Natural killer cell (primary cell): ENCODE measurements at places on chromosomes 16 and 17. TPM values are rescaled to one million over a fixed set of nuclear protein-coding genes. Genes with fewer than 3 reads are reported as not detected.
A peak's percentile ranks its signal among the peaks of the same experiment; 100 is the strongest.

GRCh38 chr16:67025210-67025550 lies 3.8 kb upstream of the CBFB start:
- no peak overlapping the region for H3K4me3 ChIP-seq
- H3K4me1 ChIP-seq = peaks cover 11% of the 10 kb centered on the region
- H3K36me3 ChIP-seq = no peaks in the 10 kb centered on the region
- no peaks in the 10 kb centered on the region for H3K27me3 ChIP-seq
- no peak for DNase-seq

GRCh38 chr16:88616320-88616719 lies 22.1 kb upstream of the IL17C start:
- peaks cover 32% of the 10 kb centered on the region for H3K4me1 ChIP-seq
- H3K27ac ChIP-seq = no peak overlapping the region
- H3K4me3 ChIP-seq = no peak overlapping the region
- no peaks in the 10 kb centered on the region for H3K27me3 ChIP-seq
- peaks cover 20% of the 10 kb centered on the region for H3K36me3 ChIP-seq

- no peak overlapping the region for H3K27ac ChIP-seq
- no peaks in the 10 kb centered on the region for H3K36me3 ChIP-seq
- H3K4me1 ChIP-seq = peaks cover 34% of the 10 kb centered on the region
- no peak for DNase-seq
- H3K4me3 ChIP-seq = no peak overlapping the region
These were observed 2.4 kb downstream of the CCDC42 start for GRCh38 chr17:8742274-8742673.

DNA sequence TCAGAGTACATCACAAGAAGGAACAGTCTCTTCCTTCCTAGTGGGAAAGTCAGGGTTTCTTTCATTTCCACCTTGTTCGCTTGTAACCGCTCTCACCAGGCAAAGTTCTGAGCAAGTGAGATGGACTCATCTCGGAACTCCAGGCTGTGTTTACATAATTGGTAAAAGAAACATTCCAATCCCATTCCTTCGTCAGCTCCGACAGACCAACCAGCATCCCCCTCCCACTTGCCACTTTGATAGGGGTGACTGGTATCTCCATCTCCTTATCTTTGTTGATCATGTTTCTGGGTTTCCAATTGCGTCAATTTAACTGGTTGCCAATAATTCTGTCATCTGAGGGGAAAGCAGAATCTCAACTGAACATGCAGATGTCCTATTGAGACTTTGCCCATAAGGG lies 36.8 kb upstream of the LYRM9 start:
- H3K27ac ChIP-seq = no peak overlapping the region
- no peak for DNase-seq
- H3K4me1 ChIP-seq = no peaks in the 10 kb centered on the region
- no peak overlapping the region for H3K4me3 ChIP-seq
- no peaks in the 10 kb centered on the region for H3K27me3 ChIP-seq

GRCh38 chr17:45364531-45365390 lies 47.9 kb upstream of the MAP3K14 start:
- no peaks in the 10 kb centered on the region for H3K36me3 ChIP-seq
- H3K27ac ChIP-seq = no peak overlapping the region
- no peak for DNase-seq

DNA sequence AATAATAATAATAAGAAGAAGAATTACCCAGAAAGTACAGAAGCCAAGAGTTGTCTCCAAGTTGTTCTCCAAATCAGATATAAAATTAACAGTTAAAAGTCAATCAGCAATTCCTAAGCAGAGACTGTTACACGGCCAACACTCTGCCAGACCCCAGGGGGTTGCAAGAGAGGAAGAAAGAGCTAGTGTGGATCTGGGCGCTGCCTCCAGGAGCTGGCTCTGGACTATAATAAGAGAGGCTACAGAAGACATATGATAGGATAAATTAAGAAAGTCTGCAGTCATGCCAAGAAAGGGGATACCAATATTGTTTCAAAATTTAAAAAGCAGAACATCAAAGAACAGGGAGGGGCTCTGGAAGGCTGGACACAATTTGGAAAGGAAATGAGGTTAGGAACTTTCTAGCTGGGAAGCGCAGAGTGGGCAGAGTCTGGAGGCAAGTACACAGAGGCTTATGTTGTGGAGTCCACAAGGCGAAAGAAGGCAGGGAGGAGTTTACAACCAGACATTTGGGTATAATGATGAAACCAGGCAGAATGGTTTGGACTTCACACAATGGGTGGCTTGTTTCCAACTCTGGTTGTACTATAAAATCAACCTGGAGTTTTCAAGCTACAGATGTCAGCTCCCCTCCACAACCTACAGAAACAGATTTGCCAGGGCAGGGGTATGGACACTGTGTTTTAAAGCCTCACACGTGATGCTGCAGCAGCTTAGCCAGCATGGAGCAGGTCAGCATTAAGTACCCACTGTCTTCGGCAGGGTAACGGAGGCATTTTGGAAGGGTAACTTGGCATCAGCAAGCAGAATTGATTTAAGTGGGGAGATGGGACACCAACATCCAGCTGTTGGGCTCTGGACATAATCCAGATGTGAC lies 49.4 kb downstream of the SLC39A11 start:
- H3K36me3 ChIP-seq = no peaks in the 10 kb centered on the region
- H3K27me3 ChIP-seq = no peaks in the 10 kb centered on the region
- no peaks in the 10 kb centered on the region for H3K4me1 ChIP-seq
- no peak overlapping the region for H3K27ac ChIP-seq
- H3K4me3 ChIP-seq = no peak overlapping the region

- peaks cover 24% of the 10 kb centered on the region for H3K4me1 ChIP-seq
- peak; percentile 47 for DNase-seq
- peak overlapping the region; percentile 58 for H3K4me3 ChIP-seq
- peaks cover 10% of the 10 kb centered on the region for H3K36me3 ChIP-seq
- no peaks in the 10 kb centered on the region for H3K27me3 ChIP-seq
- peak overlapping the region; percentile 12 for H3K27ac ChIP-seq
These were observed 13.0 kb downstream of the SARM1 start for GRCh38 chr17:28384281-28385036.

- peaks cover 17% of the 10 kb centered on the region for H3K4me1 ChIP-seq
- no peaks in the 10 kb centered on the region for H3K27me3 ChIP-seq
These were observed 32.0 kb upstream of the CIBAR2 start for GRCh38 chr16:85144026-85144915.

DNA sequence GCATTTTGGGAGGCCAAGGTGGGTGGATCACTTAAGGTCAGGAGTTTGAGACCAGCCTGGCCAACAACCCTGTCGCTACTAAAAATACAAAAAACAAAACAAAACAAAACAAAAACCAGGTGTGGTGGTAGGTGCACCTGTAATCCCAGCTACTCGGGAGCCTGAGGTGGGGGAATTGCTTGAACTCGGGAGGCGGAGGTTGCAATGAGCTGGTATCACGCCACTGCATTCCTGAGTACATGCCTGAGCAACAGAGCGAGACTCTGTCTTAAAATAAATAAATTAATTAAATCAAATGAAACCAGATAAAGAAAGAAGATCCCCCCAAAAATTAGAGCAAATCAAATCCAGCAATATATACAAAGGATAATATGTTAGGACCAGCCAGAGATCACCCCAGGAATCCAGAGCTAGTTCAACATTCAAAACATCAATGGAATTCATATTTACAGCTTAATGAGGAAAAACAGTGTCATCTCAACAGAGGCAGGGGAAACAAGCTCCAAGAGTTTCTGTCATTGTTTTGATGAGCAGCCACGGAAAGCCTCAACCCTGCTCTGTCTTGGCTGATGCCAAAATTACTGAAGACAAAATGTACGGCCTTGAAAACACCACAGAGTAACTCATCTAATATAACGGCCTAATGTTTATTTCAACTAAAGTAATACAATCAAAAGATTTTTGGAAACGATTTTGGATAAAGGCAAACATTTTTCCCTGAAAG lies 3.7 kb downstream of the PEMT start:
- H3K27me3 ChIP-seq = no peaks in the 10 kb centered on the region
- H3K27ac ChIP-seq = no peak overlapping the region
- no peaks in the 10 kb centered on the region for H3K36me3 ChIP-seq
- H3K4me1 ChIP-seq = peaks cover 19% of the 10 kb centered on the region

GRCh38 chr17:841313-841712 lies 59.2 kb downstream of the MRM3 start:
- DNase-seq = no peak
- H3K4me3 ChIP-seq = no peak overlapping the region
- no peak overlapping the region for H3K27ac ChIP-seq
- peaks cover 5% of the 10 kb centered on the region for H3K27me3 ChIP-seq
- no peaks in the 10 kb centered on the region for H3K36me3 ChIP-seq

DNA sequence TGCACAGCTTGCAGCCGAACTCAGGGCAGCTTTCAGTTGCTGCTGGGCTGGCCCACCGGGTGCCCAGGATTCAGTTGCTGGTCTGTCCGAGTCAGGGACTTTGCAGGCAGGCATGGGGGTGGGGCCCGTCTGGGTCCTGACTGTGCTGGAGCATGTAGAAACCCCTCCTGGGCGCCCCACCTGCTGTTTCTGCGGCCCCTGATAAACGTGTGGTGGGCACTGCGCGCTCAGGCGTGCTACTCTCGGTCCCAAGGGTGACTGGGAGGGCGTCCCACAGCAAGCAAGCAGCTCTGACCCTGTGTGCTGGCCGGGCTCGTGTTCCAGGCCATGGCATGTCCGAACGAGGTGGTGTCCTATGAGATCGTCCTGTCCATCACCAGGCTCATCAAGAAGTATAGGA lies 12.6 kb downstream of the TSC2 start:
- H3K27me3 ChIP-seq = no peaks in the 10 kb centered on the region
- H3K4me1 ChIP-seq = peaks cover 2% of the 10 kb centered on the region
- no peak for DNase-seq
- no peak overlapping the region for H3K27ac ChIP-seq
- H3K36me3 ChIP-seq = peaks cover 31% of the 10 kb centered on the region

- DNase-seq = peak; percentile 8
- no peak overlapping the region for H3K4me3 ChIP-seq
- H3K36me3 ChIP-seq = no peaks in the 10 kb centered on the region
These were observed 1.6 kb upstream of the SMARCD2 start for GRCh38 chr17:63843910-63844677.

DNA sequence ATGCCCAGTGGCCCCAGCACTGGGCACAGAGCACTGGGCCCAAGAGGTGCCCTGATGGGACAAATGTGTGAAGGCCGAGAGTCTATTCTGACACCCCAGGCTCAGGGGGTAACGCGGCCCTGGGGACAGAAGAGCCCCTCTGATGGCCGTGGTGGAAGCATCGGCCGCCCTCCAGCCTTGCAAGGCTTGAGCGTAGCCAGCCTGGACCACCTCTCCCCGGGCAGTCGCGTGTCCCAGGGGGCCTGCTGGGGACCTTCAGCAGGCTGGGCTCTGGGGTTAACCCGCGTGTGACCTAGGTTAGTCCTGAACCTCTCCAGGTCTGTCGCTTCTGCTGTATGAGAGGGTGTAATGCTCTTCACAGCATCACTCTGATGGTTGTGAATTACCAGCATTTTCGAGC lies 40.8 kb downstream of the NOS2 start:
- no peak overlapping the region for H3K27ac ChIP-seq
- no peaks in the 10 kb centered on the region for H3K4me1 ChIP-seq
- DNase-seq = no peak

- H3K4me1 ChIP-seq = peaks cover 25% of the 10 kb centered on the region
- H3K27me3 ChIP-seq = no peaks in the 10 kb centered on the region
- H3K4me3 ChIP-seq = no peak overlapping the region
- peak; percentile 44 for DNase-seq
- no peak overlapping the region for H3K27ac ChIP-seq
These were observed 5.8 kb upstream of the OGFOD3 start for GRCh38 chr17:82424001-82424862.

DNA sequence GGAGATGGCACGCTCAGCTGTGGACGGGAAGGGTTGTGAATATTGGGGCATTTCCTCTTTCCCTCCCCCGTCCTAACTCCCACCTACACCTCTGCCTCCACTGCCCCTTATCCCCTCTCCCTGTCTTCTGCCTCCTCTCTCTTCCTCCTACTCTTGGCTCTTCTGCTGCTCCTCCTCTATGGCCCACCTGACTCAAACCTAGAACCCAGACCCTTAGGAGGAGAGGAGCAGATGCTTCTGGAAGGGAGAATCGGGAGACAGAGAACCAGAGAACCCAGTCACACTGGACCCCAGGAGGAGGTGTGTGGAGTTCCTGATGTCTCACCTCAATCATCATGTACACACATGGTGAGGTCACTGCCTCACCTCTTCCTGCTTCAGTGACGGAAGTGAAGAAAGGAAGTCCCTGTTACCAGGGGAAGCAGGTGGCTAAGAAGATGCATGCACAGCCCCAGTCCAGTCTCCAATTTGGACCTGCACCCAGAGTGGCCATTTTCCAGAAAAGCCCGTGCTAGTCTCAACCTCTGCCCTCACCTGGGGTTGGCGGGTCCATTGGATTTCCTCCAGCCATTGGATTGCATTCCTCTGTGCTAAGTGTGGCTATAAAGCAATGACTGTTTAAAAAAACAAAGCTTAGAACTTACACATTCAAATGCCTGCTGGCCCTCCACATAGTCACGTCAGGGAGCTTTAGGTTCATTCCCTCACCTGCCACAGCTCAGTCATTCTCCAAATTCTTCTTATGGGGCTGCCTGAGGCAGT lies 4.0 kb downstream of the RNF222 start:
- H3K4me1 ChIP-seq = peaks cover 25% of the 10 kb centered on the region

- no peaks in the 10 kb centered on the region for H3K4me1 ChIP-seq
- H3K27ac ChIP-seq = no peak within 1 kb of the TSS
- H3K27me3 ChIP-seq = no peaks in the 10 kb centered on the region
- DNase-seq = no peak
- no peak within 1 kb of the TSS for H3K4me3 ChIP-seq
- H3K36me3 ChIP-seq = no peaks in the 10 kb centered on the region
These were observed at the start of gene CNGB1 for GRCh38 chr16:57970970-57971369. Gene CNGB1 (minus strand): TSS chr16:57971128. CDS start chr16:57967286, 3,842 bp downstream.

DNA sequence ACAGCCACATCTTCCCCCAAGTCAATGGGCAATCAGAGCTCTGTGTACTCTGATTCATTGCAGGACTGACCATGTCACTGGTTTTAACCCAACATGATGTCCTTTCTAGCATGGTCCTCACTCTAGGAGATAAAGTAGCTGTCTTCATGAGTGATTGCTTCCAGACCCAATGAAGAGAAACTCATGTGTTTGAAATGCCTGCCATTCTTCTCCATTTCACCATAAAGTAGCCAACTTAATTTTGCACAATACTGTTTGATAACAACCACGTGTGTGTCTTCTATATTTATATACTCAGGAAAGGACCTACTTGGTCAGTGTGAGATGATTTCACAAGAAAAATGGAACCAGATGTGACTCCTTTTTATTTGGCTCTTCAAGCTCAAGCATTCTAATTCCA lies 172.5 kb downstream of the AXIN2 start:
- no peak overlapping the region for H3K4me3 ChIP-seq
- H3K36me3 ChIP-seq = no peaks in the 10 kb centered on the region
- no peaks in the 10 kb centered on the region for H3K27me3 ChIP-seq
- no peak overlapping the region for H3K27ac ChIP-seq
- DNase-seq = no peak

The EME2 gene
- 30.1 TPM for total RNA-seq

The INTS2 gene
- total RNA-seq = 21.0 TPM

The MARVELD3 gene
- not detected for total RNA-seq

The MT4 gene
- not detected for total RNA-seq

The ZNF624 gene
- total RNA-seq = 7.5 TPM

The AIPL1 gene
- not detected for total RNA-seq

The ZG16 gene
- not detected for total RNA-seq

The RHBDF2 gene
- total RNA-seq = 233 TPM

The HBA2 gene
- total RNA-seq = not detected

The CD300LB gene
- total RNA-seq = 3.5 TPM

The TBC1D3G gene
- total RNA-seq = not detected

The RNU2-1 gene
- total RNA-seq = 3,690 TPM

The PLEKHG4 gene
- 14.7 TPM for total RNA-seq

The ECI1 gene
- total RNA-seq = 19.0 TPM

The CDRT15 gene
- not detected for total RNA-seq
